ENCODE measurements at places on chromosomes 16 and 17.

- no peak for DNase-seq
These were observed 29.9 kb downstream of the NKD1 start for GRCh38 chr16:50578137-50578536.

- no peak for DNase-seq
These were observed 196.9 kb downstream of the SPECC1 start for GRCh38 chr17:20206068-20206467.

GRCh38 chr17:72344613-72345012 is 223.8 kb downstream of the SOX9 start:
- no peak for DNase-seq

DNA sequence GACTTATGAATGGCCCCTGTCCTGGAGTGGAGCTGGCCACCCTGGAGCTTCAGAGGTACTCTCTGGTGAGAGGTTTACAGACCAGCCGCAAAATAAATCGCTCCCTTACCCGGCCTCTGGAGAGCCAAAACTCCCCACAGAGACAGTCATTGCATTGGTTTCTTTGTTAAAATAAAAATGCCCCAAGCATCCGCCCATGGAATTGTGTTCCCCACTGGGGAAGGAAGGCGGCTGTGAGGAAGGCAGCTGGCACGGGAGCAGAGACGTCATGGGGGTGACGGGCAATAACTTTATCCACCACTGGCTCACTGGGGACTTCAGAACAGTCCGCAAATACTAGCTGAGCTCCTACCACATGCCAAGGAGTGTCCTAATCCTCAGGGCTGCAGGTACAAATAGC is 266.2 kb upstream of the FOXF1 start:
- no peak for DNase-seq

DNA sequence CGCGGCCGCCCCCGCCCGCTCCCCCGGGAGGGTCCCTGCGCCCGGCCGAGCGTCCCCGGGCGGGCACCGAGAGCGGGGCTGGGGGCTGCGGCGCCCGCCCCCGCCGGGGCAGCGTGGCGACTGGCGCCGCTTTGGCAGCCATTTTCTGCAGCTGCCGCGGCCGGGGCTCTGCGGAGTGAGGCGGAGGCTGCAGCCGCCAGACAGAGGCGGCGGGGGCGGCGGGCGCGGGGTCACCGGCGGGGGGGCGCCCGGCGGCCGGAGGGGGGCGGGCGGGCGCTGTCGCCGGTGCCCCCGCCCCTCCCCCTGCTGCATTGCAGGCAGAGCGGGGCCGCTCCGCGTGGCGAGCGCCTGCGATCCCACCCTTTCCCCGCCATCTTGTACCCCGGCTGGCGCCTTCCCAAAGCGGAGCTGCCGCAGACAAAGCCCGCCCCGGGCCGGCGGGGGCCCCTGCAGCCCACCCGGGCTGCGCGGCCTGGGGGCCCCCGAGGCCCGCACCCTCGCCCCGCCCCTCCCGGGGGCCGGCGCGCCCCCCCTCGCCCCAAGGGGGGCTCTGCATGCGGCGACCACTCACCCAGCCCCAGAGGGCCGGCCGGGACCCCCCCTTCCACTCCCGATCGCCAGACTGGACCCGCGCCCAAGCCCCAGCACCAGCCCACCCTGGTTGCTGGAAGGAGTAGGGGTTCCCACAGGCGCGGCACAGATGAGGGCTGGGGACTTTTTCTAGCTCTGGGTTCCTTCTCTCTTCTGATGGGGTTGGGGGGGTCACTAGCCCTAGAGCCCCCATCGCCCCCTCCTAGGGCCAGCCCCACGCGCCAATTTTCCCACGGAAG is 16.6 kb upstream of the CBX8 start:
- no peak for DNase-seq

GRCh38 chr17:77503916-77504651 is 363.3 kb downstream of the SEC14L1 start:
- no peak for DNase-seq

DNA sequence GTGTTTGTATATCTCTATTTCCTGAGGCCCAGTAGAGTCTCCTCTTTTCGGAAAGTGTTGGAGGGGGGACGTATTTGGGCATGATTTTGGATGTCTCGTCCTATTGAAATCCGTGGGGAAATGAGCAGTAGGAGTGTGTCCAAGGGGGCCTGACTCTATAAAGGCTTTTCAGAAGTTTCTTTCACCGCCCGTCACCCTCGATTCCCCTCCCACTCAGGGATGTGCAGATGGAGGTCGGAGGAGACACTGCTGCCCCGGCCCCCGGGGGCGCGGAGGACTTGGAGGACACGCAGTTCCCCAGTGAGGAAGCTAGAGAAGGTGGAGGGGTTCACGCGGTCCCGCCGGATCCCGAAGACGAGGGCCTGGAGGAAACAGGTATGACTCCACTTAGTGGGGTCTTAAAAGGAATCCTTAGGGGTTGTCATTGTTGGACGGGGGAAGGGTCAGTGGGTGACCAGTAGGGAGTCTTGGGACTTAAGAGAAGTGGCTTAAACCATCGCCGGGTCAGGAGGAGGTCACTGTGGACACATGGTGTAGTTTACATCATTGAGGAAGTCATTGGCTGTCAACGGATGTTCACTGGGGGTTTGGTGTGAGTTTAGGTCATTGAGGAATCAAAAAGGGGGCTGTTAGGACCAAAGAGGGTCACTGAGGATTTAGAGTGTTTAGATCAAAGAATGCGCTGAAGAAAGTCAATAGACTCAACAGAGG is 424 bp downstream of the MON1B start:
- DNase-seq = no peak

DNA sequence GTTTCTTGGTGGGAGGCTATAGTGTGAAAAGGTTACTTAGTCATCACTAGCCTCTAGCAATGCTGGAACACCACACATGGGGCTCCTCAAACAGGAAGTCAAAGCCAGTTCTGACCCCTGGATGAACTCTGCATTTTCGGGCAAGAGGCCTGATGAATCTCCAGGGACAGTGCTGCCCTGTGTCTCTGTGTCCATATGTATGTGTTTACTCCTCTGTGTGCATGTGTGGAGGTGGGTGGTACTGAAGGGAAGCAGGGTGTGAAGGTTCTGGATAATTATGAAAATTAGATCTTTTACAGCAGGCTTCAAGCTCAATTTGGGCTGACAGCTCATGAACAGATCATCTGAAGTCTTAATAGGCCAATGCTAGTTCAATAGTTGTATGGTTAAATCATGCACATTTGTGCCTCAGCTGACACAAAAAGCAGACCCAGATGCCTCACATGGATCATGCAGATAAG is 133.6 kb downstream of the SNX11 start:
- no peak for DNase-seq

DNA sequence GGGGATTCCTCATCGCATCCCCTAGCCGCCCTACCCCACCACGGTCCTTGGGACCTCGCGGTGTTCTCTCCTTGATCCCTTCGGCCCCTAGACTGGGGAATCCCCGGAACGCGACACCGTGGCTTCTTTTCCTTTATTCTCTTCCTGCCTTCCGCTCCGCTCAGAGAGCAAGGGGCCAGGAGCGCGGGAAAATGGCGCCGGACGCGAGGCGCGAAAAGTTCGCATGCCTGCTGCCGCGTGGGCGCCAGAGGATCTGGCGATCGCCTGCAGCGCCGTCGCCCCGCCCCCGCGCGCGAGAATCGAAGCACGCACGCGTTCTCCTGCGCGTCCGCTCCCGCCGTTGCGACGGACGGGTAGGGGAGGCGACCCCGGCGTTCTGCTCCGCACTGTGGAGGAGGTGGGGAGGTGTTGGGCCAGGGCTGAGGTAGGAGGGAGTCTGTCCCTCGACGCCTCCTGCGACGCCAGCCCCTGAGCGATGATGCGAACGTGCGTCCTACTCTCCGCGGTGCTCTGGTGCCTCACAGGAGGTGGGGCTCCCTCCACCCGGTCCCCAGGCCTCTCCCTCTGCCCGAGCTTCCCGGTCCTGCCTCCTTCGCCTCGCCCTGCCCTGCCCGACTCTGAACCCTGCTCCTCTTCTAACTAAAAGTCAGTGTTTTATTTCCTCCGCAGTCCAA is at the start of gene ZPBP2:
Gene ZPBP2 (plus strand): TSS at position 323 of the 674 bp plus-strand sequence. CDS start 153 bp downstream, at position 476.
- peak; percentile 26 for DNase-seq

GRCh38 chr16:10081201-10081940 is 100.9 kb downstream of the GRIN2A start:
- no peak for DNase-seq

Data from stimulated activated CD4-positive, alpha-beta T cell treated with anti-CD3 and anti-CD28 coated beads, TNF-alpha, amount 100 ng/mL, for 4 hours (primary cell).